ENCODE measurements at places on chromosomes 16 and 17.
A peak's percentile ranks its signal among the peaks of the same experiment; 100 is the strongest.

DNA sequence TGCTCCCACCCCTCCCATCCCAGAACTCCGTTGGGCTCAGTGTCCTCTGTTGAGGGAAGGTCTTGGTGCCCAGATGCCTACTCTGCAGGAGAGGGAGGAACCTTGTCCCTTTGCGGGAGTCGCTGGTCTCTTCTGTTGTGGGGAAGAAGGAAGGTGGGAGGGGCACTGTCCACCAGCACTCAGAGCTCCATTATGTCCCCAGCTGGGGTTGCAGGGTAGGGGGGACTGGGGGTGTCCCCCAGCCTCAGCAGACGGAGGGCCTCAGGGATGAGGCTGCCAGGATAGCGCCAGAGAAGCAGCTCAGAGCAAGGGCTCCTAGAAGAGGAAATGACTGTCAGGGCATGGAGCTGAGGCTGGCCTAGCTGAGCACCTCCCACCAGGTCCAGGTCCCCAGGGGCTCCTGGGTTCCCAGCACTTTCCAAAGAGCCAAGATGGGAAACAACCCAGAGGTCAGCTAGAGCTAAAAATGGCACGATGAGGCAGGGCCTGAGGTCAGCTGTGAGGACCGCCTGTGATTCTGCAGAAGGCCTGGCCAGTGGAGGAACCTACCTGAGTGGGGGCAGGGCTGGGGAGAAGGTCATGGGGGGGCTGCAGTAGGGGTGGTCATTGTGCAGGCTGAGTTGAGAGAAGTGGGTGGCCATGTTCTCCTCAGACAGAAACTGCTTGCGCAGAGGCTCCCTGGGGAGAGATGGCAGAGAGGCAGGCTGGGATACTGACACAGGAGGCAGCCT lies 893 bp downstream of the HCFC1R1 start:
- no peak for DNase-seq

DNA sequence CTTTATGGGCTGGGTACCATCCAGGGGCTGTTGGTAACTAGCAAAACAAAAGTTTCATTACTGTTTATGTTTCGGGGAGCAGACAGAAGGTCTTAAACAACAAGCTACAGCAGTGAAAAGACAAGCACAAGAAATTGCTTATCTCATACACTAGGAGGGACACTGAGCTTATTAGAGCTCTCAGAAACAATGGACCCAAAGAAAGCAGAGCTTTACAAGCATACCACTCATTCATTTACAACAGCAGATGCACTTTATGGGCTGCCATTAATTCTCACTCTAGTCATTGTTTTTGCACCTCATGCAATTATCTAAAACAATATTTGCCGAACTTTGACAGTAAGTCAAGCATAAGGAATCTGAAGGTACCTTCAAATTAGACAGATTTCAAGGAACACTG lies 10.0 kb downstream of the KRT16 start:
- no peak for DNase-seq

DNA sequence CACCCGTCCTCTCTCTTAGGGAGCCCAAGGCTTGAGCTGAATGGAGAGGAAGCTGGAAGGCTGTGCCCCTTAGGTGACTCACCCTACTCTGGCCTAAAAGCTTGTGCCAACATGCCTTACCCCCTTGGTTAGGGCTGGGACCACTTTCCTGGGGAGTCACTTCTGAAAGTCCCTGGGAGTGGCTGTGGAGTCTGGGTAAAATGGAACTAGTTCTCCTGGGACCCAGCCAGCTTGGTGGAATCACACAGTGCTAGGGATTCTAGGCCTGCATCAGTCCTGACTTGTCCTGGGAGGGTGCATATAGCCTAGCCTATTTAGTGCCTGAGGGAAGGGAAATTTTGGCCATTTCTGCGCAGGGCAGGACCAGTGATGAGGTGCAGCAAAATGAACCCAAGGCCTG lies 10.5 kb downstream of the MMP28 start:
- no peak for DNase-seq

- DNase-seq = no peak
Measured at GRCh38 chr16:58047557-58048348, 22.2 kb downstream of the MMP15 start.

- DNase-seq = peak; percentile 64
Measured at GRCh38 chr16:73233329-73233765, 185.4 kb upstream of the ZFHX3 start.

GRCh38 chr17:63692195-63692816 lies 7.6 kb downstream of the LIMD2 start:
- DNase-seq = no peak

GRCh38 chr17:50906443-50906842 lies 40.3 kb upstream of the TOB1 start:
- DNase-seq = no peak

DNA sequence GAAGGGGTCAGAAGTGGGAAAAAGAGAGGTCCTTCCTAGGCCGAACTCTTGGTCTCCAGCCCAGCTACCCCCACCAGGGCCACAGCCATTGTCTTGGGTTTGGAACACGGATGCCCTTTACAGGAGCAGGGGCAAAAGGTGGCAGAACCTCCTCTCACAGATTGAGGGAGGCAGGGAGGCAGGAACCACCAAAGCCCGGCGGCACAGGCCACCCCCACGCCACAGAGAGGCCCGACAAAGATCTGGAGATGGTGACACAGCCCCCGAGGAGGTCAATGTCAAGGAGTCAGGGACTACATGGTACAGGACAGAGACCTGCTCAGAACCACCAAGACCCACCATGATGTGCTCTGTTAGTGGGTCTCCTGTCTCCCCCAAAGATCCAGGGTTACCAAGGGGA lies 44.4 kb upstream of the DLX4 start:
- no peak for DNase-seq

DNA sequence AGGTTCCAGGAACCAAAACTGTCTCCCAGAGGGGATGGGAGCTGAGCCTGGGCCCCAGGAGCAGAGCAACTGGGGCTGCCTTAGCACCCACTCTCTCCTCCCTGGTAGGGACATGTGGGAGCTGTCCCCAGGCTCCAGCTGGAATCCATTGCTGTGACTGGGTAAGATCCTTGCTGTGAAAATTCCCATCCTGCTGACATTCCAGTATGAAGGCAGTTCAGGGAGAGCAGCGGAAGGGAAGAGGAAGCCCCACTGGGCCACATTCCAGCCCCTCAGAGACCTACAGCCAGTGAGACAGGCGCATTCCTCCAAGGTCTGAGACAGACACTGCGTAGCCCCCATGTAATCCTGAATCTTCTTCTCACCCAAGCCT lies 24.2 kb downstream of the MYO18A start:
- DNase-seq = no peak

Data from vagina (tissue), 2 donors.